ENCODE measurements at places on chromosomes 2 and 18. TPM values are rescaled to one million over a fixed set of nuclear protein-coding genes. Genes with fewer than 3 reads are reported as not detected.

- no peaks in the 10 kb centered on the region for H3K36me3 ChIP-seq
- H3K4me3 ChIP-seq: no peak overlapping the region
- no peaks in the 10 kb centered on the region for H3K27me3 ChIP-seq
- DNase-seq: no peak
These were observed 388.6 kb upstream of the TNP1 start for GRCh38 chr2:217248312-217248935.

- no peak for DNase-seq
- no peaks in the 10 kb centered on the region for H3K4me1 ChIP-seq
- H3K27me3 ChIP-seq: no peaks in the 10 kb centered on the region
- no peaks in the 10 kb centered on the region for H3K36me3 ChIP-seq
- H3K27ac ChIP-seq: no peak overlapping the region
These were observed 107.2 kb upstream of the CDH2 start for GRCh38 chr18:28284132-28284531.

DNA sequence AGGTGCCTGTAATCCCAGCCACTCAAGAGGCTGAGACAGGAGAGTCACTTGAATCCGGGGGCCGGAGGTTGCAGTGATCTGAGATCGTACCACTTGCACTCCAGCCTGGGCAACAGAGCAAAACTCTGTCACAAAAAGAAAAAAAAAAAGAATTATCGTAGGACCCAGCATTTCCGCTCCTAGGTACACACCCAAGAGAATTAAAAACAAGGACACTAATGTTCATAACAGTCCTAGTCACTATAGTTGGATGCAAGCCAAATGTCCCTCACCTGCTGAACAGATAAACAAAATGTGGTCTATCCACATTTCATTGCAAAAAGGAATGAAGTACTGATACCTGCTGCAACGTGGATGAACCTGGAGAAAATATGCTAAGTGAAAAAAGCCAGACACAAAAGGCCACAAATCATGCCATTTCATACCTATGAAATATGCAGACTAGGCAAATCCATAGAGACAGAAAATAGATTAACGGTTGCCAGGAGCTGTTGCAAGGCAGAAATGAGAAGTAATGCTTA, 21.2 kb downstream of the ADRA2B start:
- H3K4me1 ChIP-seq: peaks cover 9% of the 10 kb centered on the region
- DNase-seq: no peak
- no peak overlapping the region for H3K4me3 ChIP-seq
- no peak overlapping the region for H3K27ac ChIP-seq
- H3K27me3 ChIP-seq: no peaks in the 10 kb centered on the region

GRCh38 chr18:50341443-50341842, 33.4 kb upstream of the SKA1 start:
- H3K36me3 ChIP-seq: no peaks in the 10 kb centered on the region
- no peaks in the 10 kb centered on the region for H3K27me3 ChIP-seq
- H3K4me3 ChIP-seq: no peak overlapping the region
- no peaks in the 10 kb centered on the region for H3K4me1 ChIP-seq
- no peak for DNase-seq

- H3K27me3 ChIP-seq: no peaks in the 10 kb centered on the region
- peaks cover 20% of the 10 kb centered on the region for H3K4me1 ChIP-seq
- H3K36me3 ChIP-seq: no peaks in the 10 kb centered on the region
- no peak overlapping the region for H3K27ac ChIP-seq
- H3K4me3 ChIP-seq: no peak overlapping the region
- no peak for DNase-seq
These were observed 2.0 kb downstream of the NHEJ1 start for GRCh38 chr2:219158586-219158985.

DNA sequence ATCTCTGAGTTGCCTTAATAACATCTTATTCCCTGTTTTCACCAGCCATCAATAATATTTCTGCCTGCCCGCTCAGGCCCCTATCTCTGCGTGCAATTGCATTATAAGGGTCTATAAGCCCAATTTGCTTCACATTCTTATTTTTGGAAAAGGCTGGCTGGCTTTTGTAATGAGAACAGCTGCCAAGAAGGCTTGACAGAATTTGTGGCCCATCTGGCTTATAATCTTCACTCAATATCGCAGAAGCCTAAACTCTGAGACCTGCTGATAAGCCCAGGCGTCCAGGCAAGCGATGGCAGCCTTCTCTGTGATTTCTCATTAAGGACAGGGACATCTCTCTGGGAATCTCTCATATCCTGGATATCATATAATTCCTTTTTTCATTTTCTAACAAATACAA, 1618.6 kb upstream of the CELF4 start:
- H3K4me1 ChIP-seq: no peaks in the 10 kb centered on the region
- DNase-seq: no peak
- H3K27ac ChIP-seq: no peak overlapping the region
- no peak overlapping the region for H3K4me3 ChIP-seq
- no peaks in the 10 kb centered on the region for H3K27me3 ChIP-seq
- no peaks in the 10 kb centered on the region for H3K36me3 ChIP-seq

DNA sequence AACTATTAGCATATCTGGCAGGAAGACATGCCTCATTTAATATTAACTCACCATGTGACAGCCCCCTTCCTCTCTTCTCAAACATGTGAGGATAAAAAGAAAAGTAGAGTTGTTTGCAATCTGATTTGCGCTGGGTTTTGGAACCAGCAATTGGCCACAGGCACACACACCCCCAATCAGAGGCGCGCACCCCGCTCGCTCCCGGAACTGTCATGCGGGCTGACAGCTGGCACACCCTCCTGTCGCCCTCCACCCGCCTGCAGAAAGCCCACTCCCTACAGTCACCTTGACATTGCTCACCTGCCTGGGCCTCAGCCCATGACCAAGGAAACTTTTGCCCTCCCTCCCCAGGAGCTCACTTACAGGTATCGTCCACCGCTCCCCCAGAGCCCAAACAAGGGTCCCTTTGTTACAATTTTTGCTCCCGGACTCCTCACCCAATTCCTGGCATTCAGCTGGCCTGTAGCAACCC, 1.1 kb downstream of the COBLL1 start:
- H3K27ac ChIP-seq: peak overlapping the region; percentile 95
- no peaks in the 10 kb centered on the region for H3K36me3 ChIP-seq
- no peak for DNase-seq
- peaks cover 43% of the 10 kb centered on the region for H3K4me1 ChIP-seq

GNAL gene
- total RNA-seq: 23.3 TPM

CAPN14 gene
- total RNA-seq: 4.7 TPM

DNA sequence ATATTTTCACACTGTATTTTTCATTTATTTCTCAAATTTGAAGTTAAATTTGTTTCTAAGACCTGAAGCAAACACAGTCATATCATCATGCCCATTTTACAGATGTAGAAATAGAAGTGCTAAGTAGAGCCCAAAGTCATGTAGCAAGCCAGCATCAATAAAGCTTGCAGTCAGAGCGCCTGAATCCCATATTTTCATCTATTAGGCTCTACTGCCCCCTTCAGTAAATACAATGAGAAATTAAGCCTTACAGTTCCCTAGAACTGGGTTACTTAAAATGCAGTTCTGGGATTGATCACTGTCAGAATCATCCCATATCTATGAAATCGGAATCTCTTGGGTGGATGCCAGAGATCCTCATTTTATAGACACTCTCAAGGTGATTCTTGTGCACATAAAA, 419.9 kb downstream of the TGIF1 start:
- DNase-seq: no peak
- no peaks in the 10 kb centered on the region for H3K27me3 ChIP-seq
- H3K4me3 ChIP-seq: no peak overlapping the region
- no peaks in the 10 kb centered on the region for H3K36me3 ChIP-seq
- no peak overlapping the region for H3K27ac ChIP-seq

C2orf42 gene
- total RNA-seq: 17.4 TPM

DNA sequence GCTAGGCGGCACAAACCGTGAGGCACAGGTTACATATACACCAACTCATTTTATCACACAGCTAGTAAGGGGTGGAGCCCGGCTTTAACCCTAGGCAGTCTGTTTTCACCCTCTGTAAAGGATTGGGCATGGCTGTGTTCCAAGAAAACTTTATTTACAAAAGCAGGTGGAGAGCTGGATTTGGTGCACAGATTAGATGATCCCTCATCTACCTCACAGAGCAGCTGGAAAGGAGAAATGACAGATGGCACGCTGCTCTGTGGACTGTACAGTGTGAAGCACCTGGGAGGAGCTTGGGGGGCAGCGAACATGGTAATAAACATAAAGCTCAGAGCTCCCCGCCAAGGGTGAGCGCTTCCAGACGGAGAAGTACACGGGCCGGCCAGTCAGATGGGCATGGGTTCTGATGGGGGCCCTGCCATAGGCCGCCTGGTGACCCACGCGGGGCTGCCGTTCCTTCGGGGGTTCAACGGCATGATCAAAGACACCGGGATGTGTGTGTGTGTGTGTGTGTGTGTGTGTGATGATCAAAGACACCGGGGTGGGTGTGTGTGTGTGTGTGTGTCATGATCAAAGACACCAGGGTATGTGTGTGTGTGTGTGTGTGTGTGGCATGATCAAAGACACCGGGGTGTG, 862 bp upstream of the TMEM177 start:
- no peak for DNase-seq
- no peaks in the 10 kb centered on the region for H3K36me3 ChIP-seq
- peaks cover 17% of the 10 kb centered on the region for H3K4me1 ChIP-seq
- peak overlapping the region; percentile 85 for H3K4me3 ChIP-seq
- H3K27me3 ChIP-seq: no peaks in the 10 kb centered on the region

- no peaks in the 10 kb centered on the region for H3K36me3 ChIP-seq
- no peak for DNase-seq
- H3K27me3 ChIP-seq: peaks cover 6% of the 10 kb centered on the region
These were observed 10.2 kb downstream of the SIX3 start for GRCh38 chr2:44951714-44952113.

TMEFF2 gene
- total RNA-seq: not detected

DNA sequence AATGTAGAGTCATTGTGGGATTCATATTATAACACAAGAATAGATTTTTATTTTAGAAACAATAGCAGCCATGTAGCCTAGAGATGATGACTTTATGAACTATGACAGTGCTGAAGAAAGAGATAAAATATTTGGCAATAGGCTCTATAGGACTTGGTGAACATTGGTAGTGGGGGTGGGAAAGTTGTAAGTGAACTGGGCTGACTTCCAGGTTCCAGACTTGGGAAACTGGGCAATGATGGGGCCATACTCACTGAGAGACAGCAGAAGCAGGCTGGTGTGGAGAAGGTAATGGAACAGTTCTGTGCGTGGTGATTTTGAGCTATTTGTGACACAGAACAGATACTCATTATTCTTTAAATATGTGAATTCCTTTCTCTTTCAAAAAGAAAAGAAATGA, 470.3 kb upstream of the HNRNPA3 start:
- H3K4me1 ChIP-seq: peaks cover 18% of the 10 kb centered on the region
- no peaks in the 10 kb centered on the region for H3K36me3 ChIP-seq
- H3K27ac ChIP-seq: no peak overlapping the region
- no peak for DNase-seq

- no peak overlapping the region for H3K27ac ChIP-seq
- H3K4me1 ChIP-seq: peaks cover 11% of the 10 kb centered on the region
- no peak for DNase-seq
- no peaks in the 10 kb centered on the region for H3K36me3 ChIP-seq
- no peak overlapping the region for H3K4me3 ChIP-seq
These were observed 54.5 kb downstream of the PLEKHM3 start for GRCh38 chr2:207970826-207971180.

DYSF gene
- total RNA-seq: 10.1 TPM

GRB14 gene
- 2.7 TPM for total RNA-seq

- no peak overlapping the region for H3K27ac ChIP-seq
- H3K4me1 ChIP-seq: peaks cover 31% of the 10 kb centered on the region
- DNase-seq: no peak
- H3K27me3 ChIP-seq: peaks cover 4% of the 10 kb centered on the region
- H3K4me3 ChIP-seq: peak overlapping the region; percentile 48
These were observed 2.3 kb upstream of the ALKAL2 start for GRCh38 chr2:290090-290722.

DNA sequence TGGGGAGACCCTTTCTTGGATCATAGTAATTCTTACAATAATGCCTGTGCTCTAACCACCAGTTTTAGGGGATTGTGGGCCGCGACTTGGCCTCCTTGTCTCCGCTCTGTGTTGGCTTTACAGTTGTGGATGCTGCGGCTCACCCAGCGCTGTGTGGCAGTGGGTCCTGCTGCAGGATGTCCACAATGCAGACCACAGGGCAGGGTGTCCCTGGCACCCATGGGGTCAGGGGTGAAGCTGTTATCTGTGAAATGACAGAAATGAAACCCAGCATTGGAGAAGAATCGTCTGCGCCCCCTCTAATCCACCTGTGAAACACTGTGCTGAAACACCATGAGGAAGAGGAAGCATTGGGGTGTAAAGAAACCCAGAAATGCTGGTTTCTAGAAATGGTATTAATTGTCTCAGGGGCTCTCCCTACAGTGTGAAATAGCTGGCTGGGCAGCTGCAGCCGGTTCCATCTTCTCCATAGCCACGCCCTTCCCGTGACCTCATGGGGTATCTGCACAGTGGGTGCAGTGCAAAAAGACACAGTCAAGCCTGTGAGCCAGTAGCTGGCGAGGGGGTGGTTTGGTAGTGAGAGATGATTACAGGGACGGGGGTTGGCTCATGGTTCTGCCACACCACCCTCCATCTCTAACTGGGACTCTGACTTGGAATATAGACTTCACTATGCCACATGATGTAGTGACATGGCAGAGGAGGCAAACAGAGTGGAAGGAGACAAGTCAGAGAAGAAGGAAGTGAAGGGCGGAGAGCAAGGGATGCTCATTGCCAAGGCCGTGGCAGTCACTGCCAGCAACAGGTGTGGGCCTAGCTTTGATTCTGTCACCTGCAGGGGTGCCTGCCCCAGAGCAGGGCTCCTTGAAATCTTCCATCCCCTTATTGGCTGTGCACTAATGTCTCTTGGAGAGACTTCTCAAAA, 16.2 kb downstream of the INPP4A start:
- no peak overlapping the region for H3K27ac ChIP-seq
- H3K27me3 ChIP-seq: no peaks in the 10 kb centered on the region
- H3K4me1 ChIP-seq: peaks cover 54% of the 10 kb centered on the region
- no peak overlapping the region for H3K4me3 ChIP-seq
- no peaks in the 10 kb centered on the region for H3K36me3 ChIP-seq
- DNase-seq: peak; percentile 52

GRCh38 chr2:43068041-43068533, 158.3 kb downstream of the ZFP36L2 start:
- no peak overlapping the region for H3K4me3 ChIP-seq
- peaks cover 38% of the 10 kb centered on the region for H3K4me1 ChIP-seq
- H3K27me3 ChIP-seq: no peaks in the 10 kb centered on the region
- H3K27ac ChIP-seq: no peak overlapping the region
- H3K36me3 ChIP-seq: no peaks in the 10 kb centered on the region

- no peaks in the 10 kb centered on the region for H3K36me3 ChIP-seq
- no peak overlapping the region for H3K4me3 ChIP-seq
- no peak for DNase-seq
- H3K27me3 ChIP-seq: no peaks in the 10 kb centered on the region
- H3K27ac ChIP-seq: no peak overlapping the region
These were observed 570.8 kb upstream of the CRIM1 start for GRCh38 chr2:35784777-35785176.

- no peaks in the 10 kb centered on the region for H3K4me1 ChIP-seq
- no peaks in the 10 kb centered on the region for H3K27me3 ChIP-seq
- no peak overlapping the region for H3K27ac ChIP-seq
- no peak for DNase-seq
- H3K4me3 ChIP-seq: no peak overlapping the region
These were observed 307.8 kb downstream of the CYP26B1 start for GRCh38 chr2:71839826-71840225.

TFCP2L1 gene
- 32.7 TPM for total RNA-seq

ASPRV1 gene
- 0.49 TPM for total RNA-seq

- H3K4me3 ChIP-seq: no peak overlapping the region
- H3K36me3 ChIP-seq: no peaks in the 10 kb centered on the region
- H3K27ac ChIP-seq: no peak overlapping the region
- H3K4me1 ChIP-seq: no peaks in the 10 kb centered on the region
- no peak for DNase-seq
- no peaks in the 10 kb centered on the region for H3K27me3 ChIP-seq
These were observed 91.5 kb upstream of the BCL11A start for GRCh38 chr2:60644951-60645350.

SERPINB11 gene
- total RNA-seq: 8.6 TPM

- no peak for DNase-seq
- peaks cover 29% of the 10 kb centered on the region for H3K4me1 ChIP-seq
- no peaks in the 10 kb centered on the region for H3K36me3 ChIP-seq
These were observed 17.8 kb downstream of the MYO1B start for GRCh38 chr2:191263050-191263449.

Data from vagina (tissue), 2 donors.